ENCODE measurements at places on chromosomes 6 and 20.
A peak's percentile ranks its signal among the peaks of the same experiment; 100 is the strongest.

DNA sequence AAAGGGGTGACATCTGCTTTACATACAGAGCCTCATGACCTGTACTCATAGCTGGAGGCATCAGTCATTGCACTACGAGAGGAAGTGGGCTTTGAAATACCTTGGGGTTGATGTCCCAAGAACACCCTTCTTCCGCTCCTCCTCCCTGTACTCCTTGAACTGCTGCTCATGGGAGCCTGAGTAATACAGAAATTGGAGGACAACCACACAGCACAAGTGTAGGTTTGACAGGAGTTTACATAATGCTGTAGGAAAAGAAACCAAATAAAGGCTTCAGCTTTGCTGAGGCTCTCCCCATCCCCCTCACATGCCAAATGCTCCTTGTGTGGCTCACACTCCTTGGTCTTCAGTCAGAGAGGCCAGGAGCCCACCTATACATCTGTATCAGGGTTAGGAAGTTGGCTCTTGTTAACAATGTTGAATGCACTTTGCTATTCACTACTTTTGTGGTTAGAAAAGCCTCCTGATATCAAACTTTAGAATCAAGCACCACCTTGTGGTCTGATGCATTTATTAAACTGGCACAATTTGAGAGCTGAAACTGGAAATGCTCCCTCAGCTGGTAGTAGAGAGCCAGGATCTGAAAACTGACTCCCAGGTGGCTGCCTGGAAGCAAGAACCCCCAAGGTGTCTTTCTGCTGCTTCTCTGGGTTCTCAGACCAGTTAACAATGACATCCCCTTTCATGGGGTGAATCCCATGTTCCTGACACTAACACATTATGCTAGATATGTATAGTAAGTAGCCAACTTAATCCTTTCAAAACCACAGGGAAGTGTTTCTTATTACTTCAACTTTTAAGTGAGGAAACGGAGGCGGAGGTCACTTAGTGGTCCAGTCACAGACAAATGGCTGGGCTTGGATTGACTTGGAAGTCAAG lies 56.2 kb upstream of the EDN1 start:
- DNase-seq: peak; percentile 5

- DNase-seq: no peak
Measured at GRCh38 chr20:49308875-49309274, 31.0 kb upstream of the ZNFX1 start.

GRCh38 chr6:161826512-161826911 lies 552.7 kb upstream of the AGPAT4 start:
- no peak for DNase-seq

DNA sequence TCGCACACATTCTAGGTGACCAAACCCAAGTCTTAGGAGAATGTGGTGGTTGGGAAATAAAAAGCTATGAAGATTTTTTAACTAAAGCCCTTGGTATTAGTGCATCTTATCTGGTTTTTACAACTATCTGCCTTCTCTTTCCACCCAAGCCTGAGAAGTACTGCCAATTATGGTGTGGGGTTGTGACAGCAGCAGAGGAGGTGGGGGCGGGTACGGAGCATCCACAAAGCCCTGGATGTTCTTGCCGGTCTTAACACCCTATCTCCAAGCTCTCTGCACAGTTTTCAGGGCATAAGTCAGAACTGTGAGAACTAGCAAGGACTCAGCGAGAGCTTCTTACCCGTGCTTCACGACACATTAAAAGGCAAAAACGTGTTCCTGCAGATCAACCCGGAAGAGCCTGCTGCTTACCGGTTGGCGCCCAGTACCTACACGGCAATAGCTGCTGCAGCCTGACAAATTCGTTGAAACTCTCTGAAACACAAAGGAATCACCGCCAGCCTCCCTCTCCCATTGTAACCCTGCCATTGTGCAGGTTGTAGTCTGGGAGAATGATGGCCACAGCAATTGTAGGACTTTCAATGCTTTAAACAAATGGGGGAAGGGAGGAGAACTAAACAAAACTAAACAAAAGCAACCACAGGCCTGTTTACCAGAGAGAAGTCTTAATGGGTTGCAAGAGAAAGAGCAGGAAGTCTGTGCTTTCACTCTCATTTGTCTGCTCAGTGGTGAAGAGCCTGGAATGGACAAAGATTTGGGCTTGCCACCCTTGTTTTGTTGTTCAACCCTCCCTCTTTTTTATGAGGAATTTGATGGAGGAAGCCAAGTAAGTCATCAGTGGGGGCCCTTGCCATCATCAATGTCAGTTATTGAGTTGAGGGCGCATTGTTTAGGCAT lies 461.0 kb upstream of the JARID2 start:
- peak; percentile 54 for DNase-seq

- peak; percentile 16 for DNase-seq
Measured at GRCh38 chr6:143026696-143027449, 33.8 kb upstream of the AIG1 start.

DNA sequence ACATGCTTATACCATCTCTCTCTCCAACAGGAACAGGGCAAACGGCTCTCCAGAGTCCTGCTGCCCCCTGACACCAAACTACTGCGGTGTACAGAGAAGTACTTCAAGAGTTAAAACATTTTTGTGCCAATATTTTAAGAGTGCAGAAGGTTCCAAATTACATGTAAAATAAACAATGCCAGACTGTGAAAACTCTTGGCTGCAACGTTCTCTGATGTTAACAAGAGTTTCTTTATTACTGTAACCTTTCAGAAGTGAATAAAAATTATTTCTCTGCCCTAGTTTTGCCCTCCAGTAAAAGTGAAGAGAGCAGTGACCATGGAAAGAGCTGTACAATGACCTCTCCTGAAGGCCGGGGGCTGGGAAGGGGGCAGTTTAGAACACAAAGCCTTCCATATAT lies 41.4 kb upstream of the FAM83C start:
- no peak for DNase-seq

GRCh38 chr20:52230409-52230808 lies 38.8 kb upstream of the ZFP64 start:
- DNase-seq: peak; percentile 24

GRCh38 chr20:1376007-1376406 lies 16.8 kb downstream of the FKBP1A start:
- DNase-seq: no peak

DNA sequence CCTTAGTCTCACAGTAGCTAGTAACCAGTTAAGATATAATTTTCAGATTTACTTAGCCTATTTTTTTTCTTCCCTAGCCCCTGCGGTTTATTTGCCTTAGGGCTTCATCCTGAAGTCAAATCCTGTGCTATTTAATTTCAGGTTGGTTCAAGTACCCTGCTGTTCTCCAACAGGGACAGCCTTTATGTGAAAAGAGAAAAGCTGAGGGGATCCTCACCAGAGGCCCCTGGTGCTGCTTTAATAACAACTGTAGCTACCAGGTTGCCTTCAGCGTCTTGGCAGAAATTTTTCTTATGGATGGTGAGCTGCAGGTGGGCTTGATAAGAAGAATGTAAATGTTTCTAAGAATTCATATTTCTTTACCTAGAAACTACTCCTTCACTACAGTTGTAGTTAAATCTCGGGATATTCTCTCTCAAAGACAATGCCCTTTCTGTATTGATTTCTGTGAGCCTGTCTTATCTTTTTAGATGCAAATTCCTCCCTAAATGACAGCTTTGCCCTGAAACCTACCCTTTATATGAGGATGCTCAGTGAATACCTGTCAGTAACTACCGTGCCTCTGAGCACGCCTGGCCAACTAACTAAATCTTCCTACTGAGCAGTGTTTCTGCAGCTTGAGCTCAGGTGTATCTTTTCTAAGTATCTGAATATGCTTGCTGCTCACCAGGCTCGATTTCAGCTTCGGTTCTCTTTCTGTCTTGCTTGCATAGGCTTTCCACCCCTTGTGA lies 320.5 kb downstream of the MMUT start:
- DNase-seq: peak; percentile 59

DNA sequence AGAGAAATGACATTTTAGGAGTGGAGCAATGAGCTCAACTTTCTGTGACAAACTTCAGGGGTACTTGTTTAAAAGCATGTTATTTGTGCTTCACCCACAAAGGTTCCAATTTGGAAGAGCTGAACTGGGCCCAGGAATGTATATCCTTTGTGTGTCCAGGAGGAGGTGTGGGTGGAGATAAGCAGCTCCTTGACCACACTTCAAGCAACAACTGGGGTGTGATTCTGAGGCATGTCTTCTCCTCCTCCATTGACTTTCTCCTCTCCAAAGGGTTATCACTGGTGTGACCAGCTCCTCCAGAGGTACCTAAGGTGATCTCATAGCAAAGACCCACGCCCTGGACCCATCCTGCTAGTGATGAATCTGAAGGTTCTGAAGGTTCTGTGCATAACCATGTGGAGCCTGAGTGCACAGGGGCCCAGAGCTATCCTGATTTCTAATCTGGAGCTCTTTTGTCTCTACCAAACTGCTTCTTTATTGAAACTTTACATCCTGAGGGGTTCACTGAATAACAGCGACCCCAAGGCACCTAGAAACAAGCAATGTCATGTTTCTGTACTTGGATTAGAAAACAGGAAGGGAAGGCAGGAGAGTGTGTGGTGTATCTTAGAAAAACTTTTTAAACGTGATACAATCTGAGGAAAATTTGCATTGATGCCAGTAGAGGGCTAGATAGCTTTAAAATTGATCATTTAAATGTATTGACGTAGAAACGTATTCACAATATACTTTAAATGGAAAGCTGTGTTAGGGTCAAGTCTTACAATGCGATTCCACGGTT lies 60.9 kb upstream of the CD93 start:
- no peak for DNase-seq

GRCh38 chr6:53366128-53366641 lies 17.4 kb upstream of the ELOVL5 start:
- DNase-seq: no peak

DNA sequence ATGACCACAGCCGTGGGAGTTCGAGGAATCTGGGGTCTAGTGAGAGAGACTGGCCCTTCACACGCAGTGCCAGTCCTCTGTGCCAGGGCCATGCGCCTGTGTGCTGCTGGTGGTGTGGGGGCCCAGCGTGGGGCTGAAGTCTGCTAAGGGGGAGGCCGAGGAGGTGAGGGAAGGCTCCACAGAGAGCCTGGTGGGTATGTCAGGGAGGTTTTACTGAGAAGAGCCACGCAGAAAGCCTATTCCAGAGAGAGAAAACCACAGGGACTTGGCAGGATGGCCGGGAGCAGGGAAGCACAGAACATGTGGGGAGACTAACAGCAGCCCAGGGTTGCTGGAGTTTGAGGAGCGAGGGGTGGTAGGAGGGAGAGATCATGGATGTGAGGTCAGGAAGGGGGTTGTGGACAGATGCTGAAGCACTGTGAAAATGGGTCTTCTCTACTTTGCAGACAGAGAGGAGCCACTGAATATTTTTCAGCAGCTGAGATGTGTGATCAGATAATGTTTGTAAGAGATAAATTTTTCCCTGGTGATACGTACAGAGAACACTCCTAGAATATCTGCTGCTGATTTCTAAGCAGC lies 35.3 kb downstream of the DUSP22 start:
- DNase-seq: no peak

GRCh38 chr6:3610206-3610605 lies 141.3 kb downstream of the PXDC1 start:
- DNase-seq: no peak

GRCh38 chr6:38176797-38177751 lies 357.5 kb downstream of the ZFAND3 start:
- no peak for DNase-seq

DNA sequence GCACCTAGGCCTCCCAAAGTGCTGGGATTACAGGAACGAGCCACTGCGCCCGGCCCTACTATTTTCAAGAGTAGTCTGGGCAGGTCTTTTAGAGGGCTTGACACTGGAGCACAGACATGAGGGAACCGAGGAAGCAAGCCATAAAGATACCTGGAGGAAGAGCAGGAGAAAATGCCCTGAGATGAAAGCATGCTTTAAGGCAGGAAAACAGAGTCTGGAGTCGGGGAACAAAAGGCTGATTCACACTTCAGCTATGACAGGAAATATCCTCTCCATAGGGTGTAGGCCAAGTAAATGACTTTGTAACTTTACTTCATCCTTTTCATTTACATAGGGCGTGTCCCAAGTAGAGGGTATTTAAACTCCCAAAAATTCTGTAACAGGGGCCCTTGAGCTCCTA lies 4.3 kb upstream of the SERINC3 start:
- no peak for DNase-seq

DNA sequence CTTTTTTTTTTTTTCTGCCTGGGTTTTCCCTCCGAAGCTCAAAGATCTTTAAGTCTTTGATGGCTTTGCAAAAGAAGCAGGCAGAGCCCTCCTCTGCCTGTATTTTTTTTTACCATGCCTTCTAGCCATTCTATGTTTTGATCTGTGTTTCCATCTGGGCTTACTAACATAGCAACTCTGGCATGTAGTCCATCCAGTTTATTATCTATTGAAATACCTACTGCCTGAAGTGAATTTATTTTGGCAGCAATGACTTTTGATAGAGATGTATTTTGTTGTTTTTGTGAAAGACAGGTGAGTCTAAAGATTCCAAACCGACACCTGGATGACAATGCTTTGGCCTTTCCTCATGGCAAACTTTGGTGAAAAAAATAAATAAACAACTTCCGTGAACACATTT lies 1157.7 kb upstream of the MAP3K7 start:
- DNase-seq: no peak

- DNase-seq: no peak
Measured at GRCh38 chr6:15207923-15208322, 37.9 kb upstream of the JARID2 start.

DNA sequence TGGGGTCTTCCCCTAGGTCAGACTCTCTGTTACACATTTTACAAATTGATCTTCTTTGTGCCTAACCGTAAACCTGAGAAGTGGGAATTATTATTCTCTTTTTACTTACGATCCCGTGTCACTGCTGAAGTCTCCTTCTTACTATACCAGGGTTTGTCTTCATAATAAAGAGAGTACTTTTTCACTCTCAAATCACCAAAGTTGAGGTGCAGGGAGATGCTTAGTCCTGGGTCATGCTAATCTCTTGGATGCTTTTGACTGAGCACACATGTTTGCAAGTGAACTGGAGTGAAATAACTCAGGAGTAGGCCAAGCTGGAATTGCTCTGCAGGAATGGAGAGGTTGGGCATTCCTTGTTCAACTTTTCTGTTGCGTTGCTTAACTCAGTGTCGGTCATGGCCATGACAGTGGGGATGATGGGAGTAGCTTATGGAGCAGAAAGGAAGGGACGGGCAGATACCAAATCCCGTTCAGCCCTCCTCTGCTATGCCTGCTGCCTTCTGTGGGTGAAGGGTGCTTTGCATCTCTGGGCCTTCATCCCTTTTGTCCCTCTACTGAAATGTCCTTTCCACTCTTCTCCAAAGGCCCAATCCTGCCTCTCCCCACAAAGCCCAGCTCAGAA lies 15.2 kb upstream of the TAGAP start:
- DNase-seq: no peak

DNA sequence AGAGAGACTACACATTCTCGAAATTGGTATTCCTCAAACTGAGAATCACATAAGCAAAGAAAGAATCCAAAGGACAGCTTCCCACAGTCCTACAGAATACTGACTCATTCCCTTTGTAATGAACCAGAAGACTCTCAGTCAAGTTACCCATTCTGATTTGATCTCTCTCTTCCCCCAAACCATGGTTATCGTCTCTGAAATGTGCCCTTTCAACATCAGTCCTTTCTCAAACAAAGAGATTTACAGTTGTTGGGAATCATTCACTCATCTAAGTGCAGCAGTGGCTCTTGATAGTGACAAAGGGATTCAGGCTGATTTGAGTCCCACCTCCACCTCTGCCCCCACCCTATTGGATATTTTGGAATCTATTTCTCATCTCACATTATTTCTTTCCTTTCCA lies 15.0 kb upstream of the RSPO3 start:
- DNase-seq: no peak

GRCh38 chr20:31908016-31908415 lies 37.6 kb downstream of the TTLL9 start:
- no peak for DNase-seq
